ENCODE measurements at places on chromosomes 16 and 17. TPM values are rescaled to one million over a fixed set of nuclear protein-coding genes. Genes with fewer than 3 reads are reported as not detected.

GRCh38 chr16:80084614-80085013 is 456.2 kb upstream of the DYNLRB2 start:
- no peaks in the 10 kb centered on the region for H3K36me3 ChIP-seq
- no peaks in the 10 kb centered on the region for H3K27me3 ChIP-seq
- no peak overlapping the region for H3K4me3 ChIP-seq
- no peaks in the 10 kb centered on the region for H3K4me1 ChIP-seq
- H3K27ac ChIP-seq = no peak overlapping the region

- H3K4me3 ChIP-seq = no peak overlapping the region
- no peak for DNase-seq
- H3K36me3 ChIP-seq = no peaks in the 10 kb centered on the region
- peaks cover 39% of the 10 kb centered on the region for H3K4me1 ChIP-seq
- no peak overlapping the region for H3K27ac ChIP-seq
These were observed 10.9 kb downstream of the JUP start for GRCh38 chr17:41775394-41776226.

- peaks cover 17% of the 10 kb centered on the region for H3K4me1 ChIP-seq
- H3K27me3 ChIP-seq = no peaks in the 10 kb centered on the region
- H3K36me3 ChIP-seq = no peaks in the 10 kb centered on the region
- no peak overlapping the region for H3K4me3 ChIP-seq
- H3K27ac ChIP-seq = no peak overlapping the region
These were observed 10.2 kb downstream of the CBX4 start for GRCh38 chr17:79829004-79829403.

Gene ATAD5
- total RNA-seq = 2.2 TPM
